Stimulated activated CD4-positive, alpha-beta T cell treated with anti-CD3 and anti-CD28 coated beads, TNF-alpha, amount 100 ng/mL, for 1 hour (primary cell): ENCODE measurements at places on chromosomes 12 and 14.

DNA sequence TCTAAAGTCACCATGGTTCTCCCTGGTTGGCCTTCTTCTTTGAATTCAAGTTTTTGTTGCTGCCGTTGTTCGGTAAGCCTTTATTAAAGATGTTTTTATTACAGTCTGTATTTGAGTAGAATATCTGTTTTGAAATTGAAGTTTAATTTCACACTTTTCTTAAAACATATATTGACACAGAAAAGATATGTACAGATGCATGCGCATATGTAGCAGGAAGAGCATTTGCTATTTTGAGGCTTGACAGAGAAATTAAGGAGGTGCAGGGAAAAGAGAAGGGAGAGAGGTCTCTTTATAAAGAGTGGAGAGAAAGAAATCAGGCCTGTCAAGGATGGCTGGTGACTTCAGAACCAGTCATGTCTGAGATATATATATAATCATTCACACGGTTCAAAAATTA, 46.0 kb upstream of the TRIM9 start:
- DNase-seq = no peak

DNA sequence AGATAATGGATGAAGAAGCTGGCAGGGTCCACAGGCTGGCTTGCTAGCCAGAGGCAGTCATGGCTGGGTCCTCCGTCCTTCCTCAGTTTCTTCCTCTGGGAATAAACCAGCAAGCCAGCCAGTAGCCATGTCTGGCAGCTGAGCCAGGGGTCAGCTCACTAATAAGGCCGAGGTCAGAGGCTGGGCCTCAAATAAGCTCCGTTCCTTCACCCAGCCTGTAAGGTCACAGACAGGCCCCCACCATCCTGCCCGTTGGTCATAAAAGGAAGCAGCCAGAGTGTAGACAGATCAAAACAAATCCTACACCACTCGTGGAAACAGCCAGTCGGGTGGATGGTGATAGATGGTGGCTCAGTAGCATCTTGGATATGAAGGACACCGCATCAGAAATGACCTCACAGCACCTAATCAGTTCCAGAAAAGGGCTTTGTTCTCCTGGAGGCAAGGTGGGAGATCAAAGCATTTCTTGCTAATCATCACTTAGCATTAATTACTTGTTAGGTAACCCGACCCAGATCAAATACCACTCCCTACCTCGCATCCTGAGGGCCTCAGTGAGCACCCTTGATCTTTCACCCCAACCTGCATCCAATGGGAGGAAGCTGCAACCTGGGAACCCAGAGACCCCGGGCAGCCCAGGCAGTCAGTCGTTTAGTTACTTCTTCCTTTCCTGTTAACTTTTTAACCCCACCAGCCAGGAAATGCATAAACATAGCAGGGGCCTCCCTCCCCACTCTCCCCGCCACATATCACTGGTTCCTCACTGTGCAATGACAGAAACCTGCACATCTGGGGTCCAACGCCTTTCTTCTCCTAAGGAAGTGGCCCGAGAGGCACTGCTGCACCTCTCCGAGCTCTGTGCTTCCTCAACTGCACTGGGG, 90.2 kb downstream of the KDM2B start:
- DNase-seq = no peak

- no peak for DNase-seq
Observed at GRCh38 chr12:77300811-77301210, 235.4 kb upstream of the E2F7 start.

DNA sequence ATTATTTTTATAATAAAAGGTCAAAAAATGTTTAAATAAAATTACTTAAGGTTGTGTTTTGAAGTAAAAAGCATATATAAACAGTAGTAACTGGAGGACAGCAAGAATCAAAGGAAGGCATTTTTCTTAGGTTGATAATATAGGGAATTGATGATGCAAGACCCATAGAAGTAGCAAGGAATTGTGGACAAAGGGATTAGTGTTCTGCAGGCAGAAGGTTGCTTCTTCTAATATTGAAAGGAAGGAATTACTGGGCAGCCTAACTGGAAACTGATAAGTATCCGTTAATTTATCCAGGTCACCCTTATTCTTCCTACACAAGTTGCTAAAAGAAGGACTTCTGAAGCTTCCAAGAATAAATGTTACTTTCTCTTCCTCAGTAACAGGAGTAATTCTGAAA, 54.5 kb upstream of the ALX1 start:
- DNase-seq = no peak

GRCh38 chr12:116927244-116927940, 16.6 kb downstream of the FBXW8 start:
- DNase-seq = no peak

- DNase-seq = no peak
Observed at GRCh38 chr12:48968467-48968866, 3.1 kb downstream of the WNT10B start.

DNA sequence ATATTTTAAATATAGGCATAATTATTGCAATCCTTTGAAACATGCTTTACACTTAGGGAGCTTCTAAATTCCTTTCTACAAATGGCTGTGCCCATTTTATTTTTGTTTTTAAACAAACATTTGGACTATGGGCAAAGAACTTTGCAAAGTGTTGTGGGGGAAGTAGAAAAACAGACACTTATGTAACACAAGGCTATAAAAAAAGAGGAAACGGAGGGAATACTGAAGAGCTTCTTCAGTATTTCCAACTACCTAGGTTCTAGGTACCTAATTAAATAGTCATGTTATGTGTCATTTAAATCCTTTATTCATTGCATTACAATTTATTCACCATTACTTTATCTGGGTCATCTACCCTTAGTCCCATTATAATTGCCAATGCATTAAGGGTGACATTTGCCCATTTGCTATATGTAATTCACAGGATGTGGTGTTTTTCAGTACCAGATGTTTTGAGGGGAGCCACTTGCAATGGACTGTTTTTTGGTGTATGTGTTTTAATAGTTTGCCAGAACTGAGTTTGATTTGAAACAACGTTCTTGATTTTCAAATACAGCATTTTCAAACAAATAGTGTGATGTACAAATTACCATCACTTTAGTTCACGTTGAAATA, 1.5 kb upstream of the MSRB3 start:
- no peak for DNase-seq

GRCh38 chr12:102061560-102062418, at the start of gene WASHC3:
TSS of gene WASHC3 (minus strand) at chr12:102061991. CDS start at chr12:102061962, 29 bp downstream.
- DNase-seq = peak; percentile 84

- no peak for DNase-seq
Observed at GRCh38 chr12:93427779-93428564, 13.8 kb downstream of the UBE2N start.

- DNase-seq = no peak
Observed at GRCh38 chr12:27468241-27468640, 21.7 kb downstream of the SMCO2 start.

- no peak for DNase-seq
Observed at GRCh38 chr14:76497550-76498462, 121.9 kb downstream of the ESRRB start.

DNA sequence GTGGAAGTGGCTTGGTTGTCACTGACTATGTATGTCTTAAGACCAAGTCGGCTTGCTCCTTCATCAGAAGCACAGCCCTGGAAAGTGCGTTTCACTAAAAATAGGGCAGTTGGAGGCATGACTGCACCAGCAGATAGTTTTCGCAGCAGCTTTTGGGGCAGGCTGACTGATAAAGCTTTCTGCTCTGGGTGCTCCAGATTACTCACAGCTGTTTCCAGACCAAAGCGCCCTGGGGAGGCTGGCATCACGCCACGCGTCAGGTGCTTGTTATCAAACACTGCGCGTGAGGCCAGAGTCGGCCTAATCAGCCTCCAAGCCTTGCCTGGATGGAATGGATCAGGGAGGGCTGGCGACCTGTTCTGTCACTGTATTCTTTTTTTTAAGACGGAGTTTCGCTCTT, 13.3 kb upstream of the LRRC10 start:
- DNase-seq = no peak

DNA sequence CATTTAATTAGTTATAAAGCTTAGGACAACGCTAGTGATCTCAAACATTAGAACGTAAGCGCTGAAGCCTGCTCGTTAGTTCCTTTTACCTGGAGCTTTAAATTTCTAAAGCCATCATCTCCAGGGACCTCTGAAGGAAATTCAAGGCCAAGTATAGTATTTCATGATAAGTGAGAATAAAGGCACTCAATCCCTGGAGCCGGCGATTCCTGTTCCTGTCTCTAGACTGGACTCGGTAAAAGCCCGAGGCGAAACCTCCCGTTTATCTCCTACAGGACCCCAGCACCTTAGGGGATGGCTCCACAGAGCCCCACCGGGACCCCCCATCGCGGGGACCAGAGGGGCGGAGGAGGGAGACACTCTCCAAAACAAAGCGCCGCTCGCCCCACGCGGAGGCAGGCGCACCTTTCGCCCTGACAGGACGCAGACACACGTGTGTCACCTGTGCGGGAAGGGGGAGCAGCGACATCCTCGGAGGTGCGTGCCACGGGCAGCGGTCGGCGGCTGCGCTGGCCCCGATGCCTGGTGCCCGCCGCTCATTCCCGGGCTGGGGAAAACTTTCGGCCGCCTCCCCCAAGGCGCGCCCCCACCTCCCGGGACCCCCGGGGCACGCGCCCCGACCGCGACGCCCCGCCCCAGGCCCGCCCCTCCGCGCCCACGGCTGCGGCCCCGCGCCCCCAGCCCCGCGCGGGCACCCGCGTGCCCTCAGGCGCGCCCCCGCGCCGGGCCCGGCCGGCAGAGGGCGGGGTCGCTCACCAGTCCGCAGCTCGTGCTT, 678 bp downstream of the RPS6KA5 start:
- peak; percentile 42 for DNase-seq

GRCh38 chr12:34526946-34527345, 504.6 kb downstream of the ALG10 start:
- no peak for DNase-seq

- no peak for DNase-seq
Observed at GRCh38 chr12:50419112-50419909, 18.6 kb downstream of the LARP4 start.

GRCh38 chr12:123271001-123271668, 521 bp downstream of the CDK2AP1 start:
- DNase-seq = peak; percentile 55

GRCh38 chr14:91220581-91221000, 23.9 kb downstream of the GPR68 start:
- DNase-seq = no peak

GRCh38 chr14:59200195-59200594, 11.7 kb downstream of the DAAM1 start:
- no peak for DNase-seq

GRCh38 chr12:46818642-46819041, 7.2 kb downstream of the SLC38A4 start:
- DNase-seq = no peak

DNA sequence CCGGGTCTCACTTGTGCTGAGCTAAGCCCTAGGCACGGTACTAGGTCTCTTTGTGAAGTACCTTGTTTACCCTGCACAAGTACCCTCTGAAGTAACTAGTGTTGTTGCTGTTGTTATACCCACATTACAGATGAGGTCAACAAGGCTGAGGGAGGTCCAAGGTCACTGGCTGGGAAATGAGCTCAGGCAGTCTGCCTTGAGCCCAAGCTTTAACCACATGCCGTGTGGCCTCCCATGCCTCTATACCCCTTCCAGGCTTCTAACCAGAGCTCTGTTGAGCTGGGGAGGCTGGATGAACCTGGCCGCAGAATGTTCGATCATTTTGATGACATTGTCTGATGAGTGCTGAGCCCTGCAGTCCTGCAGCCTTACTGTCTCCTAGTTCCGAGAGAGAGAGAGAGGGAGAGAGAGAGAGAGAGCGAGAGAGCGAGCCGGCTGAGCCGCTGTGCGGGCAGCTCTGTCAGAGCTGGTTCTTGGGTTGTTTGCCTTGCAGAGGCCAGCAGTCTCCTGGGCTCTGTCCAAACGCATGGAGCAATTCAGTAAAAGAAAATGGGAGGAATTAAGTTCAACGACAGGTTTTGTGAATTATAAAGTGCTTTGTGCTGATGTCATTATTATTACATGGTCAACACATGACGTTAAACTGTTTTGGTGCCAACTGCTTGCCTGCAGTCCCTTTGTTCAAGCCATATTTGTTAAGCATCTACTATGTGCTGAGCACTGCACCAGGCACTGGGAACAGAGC, 13.1 kb downstream of the JDP2 start:
- no peak for DNase-seq

DNA sequence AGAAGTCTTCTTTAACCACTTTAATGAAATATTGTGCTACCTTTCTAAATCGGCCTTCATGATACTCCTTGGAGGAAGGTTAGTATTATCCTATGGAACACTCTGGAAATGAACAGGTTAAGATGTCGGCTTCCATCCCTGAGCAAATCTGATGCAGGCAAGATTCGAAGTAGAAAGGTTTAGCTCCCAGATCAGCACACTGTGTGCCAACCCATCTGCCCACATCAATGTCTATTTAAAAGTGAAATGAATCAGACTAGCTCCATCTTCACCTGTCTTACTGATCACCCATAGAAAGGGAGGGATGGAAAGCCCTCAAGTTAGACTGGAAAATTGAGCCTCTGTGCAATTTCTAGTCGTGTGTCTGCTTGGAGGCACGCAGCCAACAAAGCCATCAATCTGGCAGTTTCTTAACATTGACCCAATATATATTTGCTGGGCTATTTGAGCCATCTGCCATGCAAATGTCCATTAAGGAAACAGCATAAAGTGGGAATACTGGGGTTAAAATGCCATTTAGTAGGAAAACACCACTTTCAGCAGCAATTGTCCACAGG, 506.1 kb downstream of the RMST start:
- DNase-seq = no peak

GRCh38 chr12:12266873-12267741, at the start of gene LRP6:
TSS of gene LRP6 (minus strand) at chr12:12267044. CDS start at chr12:12266735, 309 bp downstream.
- DNase-seq = peak; percentile 69

- DNase-seq = no peak
Observed at GRCh38 chr14:90970167-90970600, 90.3 kb downstream of the RPS6KA5 start.

- no peak for DNase-seq
Observed at GRCh38 chr12:103050273-103050672, 92.8 kb downstream of the ASCL1 start.

- DNase-seq = no peak
Observed at GRCh38 chr12:32105986-32106516, 596 bp upstream of the BICD1 start.

DNA sequence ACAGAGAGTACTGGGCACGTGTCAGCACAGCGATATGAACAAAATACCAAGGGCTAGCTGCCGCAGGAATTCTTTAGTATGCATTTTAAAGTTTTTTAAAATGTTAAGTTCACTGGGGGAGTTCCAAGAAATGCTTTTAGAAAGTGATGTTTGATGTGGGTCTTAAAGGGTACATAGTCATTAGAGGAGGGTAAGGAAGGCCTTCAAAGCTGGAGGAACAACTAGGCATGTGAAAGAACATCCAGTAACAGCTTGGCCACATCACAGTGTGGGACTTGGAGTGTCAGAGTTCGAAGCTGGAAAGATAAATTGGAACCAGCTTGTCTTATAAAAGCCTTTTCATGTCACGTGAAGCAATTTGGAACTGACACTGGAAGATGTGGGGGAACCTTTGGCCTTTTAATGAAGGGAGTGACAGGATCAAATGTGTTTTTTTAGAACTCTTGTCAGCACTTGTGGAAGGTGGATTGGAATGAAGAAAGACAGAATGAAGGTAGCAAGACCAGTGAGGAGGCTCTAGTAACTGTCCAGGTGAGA, 57.7 kb downstream of the WDR20 start:
- no peak for DNase-seq

- no peak for DNase-seq
Observed at GRCh38 chr12:131586269-131586668, 124.6 kb upstream of the SFSWAP start.
